ENCODE measurements at places on chromosomes 5 and 9. TPM values are rescaled to one million over a fixed set of nuclear protein-coding genes. Genes with fewer than 3 reads are reported as not detected.

The ABCA1 gene
- polyA plus RNA-seq, result 6.3 TPM

The SLIT3 gene
- 0.84 TPM for polyA plus RNA-seq

The AJM1 gene
- 1.7 TPM for polyA plus RNA-seq

The DEPDC1B gene
- polyA plus RNA-seq, result 0.05 TPM

The SLC25A2 gene
- polyA plus RNA-seq, result not detected

The SPOCK1 gene
- 4.2 TPM for polyA plus RNA-seq

The EFNA5 gene
- 0.52 TPM for polyA plus RNA-seq

The GPRIN1 gene
- polyA plus RNA-seq, result 0.18 TPM

The TRIM7 gene
- 10.4 TPM for polyA plus RNA-seq

The IRX1 gene
- not detected for polyA plus RNA-seq

The BTF3 gene
- polyA plus RNA-seq, result 1,021 TPM

The SLC34A3 gene
- polyA plus RNA-seq, result not detected

The MEIKIN gene
- not detected for polyA plus RNA-seq

The PCDHGA6 gene
- polyA plus RNA-seq, result 0.03 TPM

The SPATA31A1 gene
- polyA plus RNA-seq, result not detected

The ECM2 gene
- polyA plus RNA-seq, result 2.7 TPM

The KIF4B gene
- polyA plus RNA-seq, result 0.03 TPM

The ADGRD2 gene
- not detected for polyA plus RNA-seq

The FCN2 gene
- polyA plus RNA-seq, result not detected

The SVEP1 gene
- polyA plus RNA-seq, result 1.9 TPM

The PPP2R2B gene
- 0.14 TPM for polyA plus RNA-seq

The SPATA31D4 gene
- polyA plus RNA-seq, result not detected

The TLX3 gene
- not detected for polyA plus RNA-seq

The SPINK7 gene
- polyA plus RNA-seq, result not detected

The RNF44 gene
- 8.3 TPM for polyA plus RNA-seq

The MARCHF11 gene
- not detected for polyA plus RNA-seq

The EMB gene
- polyA plus RNA-seq, result 0.57 TPM

The LHX6 gene
- polyA plus RNA-seq, result 1.6 TPM

The PKN3 gene
- 2.9 TPM for polyA plus RNA-seq

The UBAC1 gene
- polyA plus RNA-seq, result 71.1 TPM

The EIF4E1B gene
- polyA plus RNA-seq, result 0.04 TPM

The FBLL1 gene
- polyA plus RNA-seq, result not detected

The MZB1 gene
- polyA plus RNA-seq, result 0.25 TPM

The SCGB3A2 gene
- polyA plus RNA-seq, result not detected

The C5orf46 gene
- not detected for polyA plus RNA-seq

The SV2C gene
- not detected for polyA plus RNA-seq

The CBY3 gene
- 0.16 TPM for polyA plus RNA-seq

The LCN1 gene
- polyA plus RNA-seq, result not detected

The IZUMO3 gene
- polyA plus RNA-seq, result not detected

The SPAG8 gene
- 0.56 TPM for polyA plus RNA-seq

The RGS7BP gene
- polyA plus RNA-seq, result 0.12 TPM

The PIK3R1 gene
- polyA plus RNA-seq, result 29.7 TPM

The STARD4 gene
- 1.2 TPM for polyA plus RNA-seq

The PCDHA10 gene
- 0.05 TPM for polyA plus RNA-seq

The XRCC4 gene
- polyA plus RNA-seq, result 7.9 TPM

The PTGES gene
- polyA plus RNA-seq, result 0.68 TPM

The PCDHGA7 gene
- 0.35 TPM for polyA plus RNA-seq

The NTRK2 gene
- polyA plus RNA-seq, result 1.4 TPM

The SPEF2 gene
- 0.13 TPM for polyA plus RNA-seq

The ZNF366 gene
- 1.2 TPM for polyA plus RNA-seq

The CD180 gene
- 0.06 TPM for polyA plus RNA-seq

The PIP5K1B gene
- polyA plus RNA-seq, result 0.70 TPM

The C9 gene
- polyA plus RNA-seq, result not detected

The MVB12B gene
- polyA plus RNA-seq, result 3.8 TPM
